ENCODE measurements at places on chromosomes 4 and X.

GRCh38 chr4:3471886-3472285 lies 8.8 kb downstream of the DOK7 start:
- DNase-seq = no peak

DNA sequence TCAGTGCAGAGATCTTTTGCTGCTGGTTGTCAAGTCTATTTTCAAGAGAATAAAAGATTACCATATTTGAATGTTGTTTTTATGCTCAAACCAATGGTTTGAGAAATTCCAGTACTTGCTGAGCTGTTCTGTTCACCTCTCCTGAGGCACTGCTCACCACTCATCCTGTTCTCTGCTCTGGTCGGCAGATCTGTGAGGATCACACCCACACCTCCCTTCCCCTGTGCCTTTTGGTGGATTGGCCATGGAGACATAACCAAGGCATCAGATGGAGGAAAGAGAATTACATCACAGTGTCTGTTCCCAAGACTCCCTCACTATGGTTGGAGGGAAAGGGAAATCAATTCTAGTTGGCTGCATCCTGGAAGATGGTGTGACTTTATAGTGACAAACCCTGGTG lies 391.6 kb downstream of the ARHGAP24 start:
- DNase-seq = no peak

- DNase-seq = no peak
Observed at GRCh38 chr4:92237559-92237958, 66.2 kb upstream of the GRID2 start.

- no peak for DNase-seq
Observed at GRCh38 chr4:54723220-54723619, 65.5 kb downstream of the KIT start.

DNA sequence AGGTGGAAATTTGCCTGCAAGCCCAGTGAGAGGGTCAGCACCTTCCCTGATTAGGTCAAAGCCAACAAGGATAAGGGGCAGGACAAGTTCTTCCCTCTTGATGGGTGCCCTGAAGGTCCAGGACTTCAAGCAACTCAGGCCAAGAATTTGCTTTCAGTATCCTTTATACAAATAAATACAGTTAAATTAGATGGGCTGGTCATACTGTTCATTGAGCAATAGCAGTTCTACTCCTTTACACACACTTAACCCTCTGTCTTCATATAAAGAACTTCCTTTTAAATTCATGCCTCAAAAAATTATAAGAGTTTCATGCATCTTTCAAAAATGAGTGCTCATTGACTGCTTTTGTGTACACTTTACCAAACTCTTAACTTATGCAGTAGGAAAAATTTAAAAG lies 392.0 kb downstream of the SPRY1 start:
- DNase-seq = no peak

Data from activated CD8-positive, alpha-beta memory T cell treated with anti-CD3 and anti-CD28 coated beads for 1 hour (primary cell).